ENCODE measurements at places on chromosomes 11 and 22.

- DNase-seq, result no peak
Observed at GRCh38 chr11:36007127-36007655, 63.3 kb downstream of the LDLRAD3 start.

GRCh38 chr22:39601180-39601535 is 30.6 kb downstream of the CACNA1I start:
- no peak for DNase-seq

DNA sequence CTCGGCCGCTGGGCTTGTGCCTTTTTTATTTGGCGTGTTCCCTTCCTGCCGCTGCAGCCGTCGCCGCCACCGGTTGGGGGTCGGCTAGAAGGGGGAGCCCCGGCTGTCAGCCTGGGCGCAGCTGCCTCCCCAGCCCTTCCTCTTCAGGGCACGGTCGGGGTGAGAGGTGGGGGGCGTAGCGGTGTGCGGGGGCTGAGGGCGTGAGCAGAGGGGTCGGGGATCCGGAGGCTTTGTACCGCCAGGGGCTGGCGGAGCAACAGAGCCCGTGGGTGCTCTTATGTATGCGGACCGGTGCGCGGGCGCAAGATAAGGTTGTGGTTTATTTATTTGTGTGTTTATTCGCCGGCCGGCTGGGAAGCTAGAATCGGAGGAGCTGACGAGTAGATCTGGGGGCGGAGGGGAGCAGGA is 477 bp downstream of the ZBTB16 start:
- peak; percentile 25 for DNase-seq

DNA sequence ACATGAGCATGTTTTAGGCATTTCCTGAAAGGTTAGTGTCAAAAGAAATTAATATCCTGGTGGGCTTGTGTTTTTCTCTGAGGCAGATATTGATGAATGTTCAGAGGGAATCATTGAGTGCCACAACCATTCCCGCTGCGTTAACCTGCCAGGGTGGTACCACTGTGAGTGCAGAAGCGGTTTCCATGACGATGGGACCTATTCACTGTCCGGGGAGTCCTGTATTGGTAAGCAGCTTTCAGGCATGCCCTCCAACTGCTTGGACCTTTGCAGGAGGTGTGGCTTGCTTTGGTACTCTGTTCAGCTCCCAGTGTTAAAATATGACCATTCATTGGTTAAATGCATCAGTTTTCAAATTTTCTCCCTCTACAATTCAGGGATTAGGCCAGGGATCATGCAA is 658.6 kb upstream of the ANO5 start:
- DNase-seq, result no peak

- DNase-seq, result no peak
Observed at GRCh38 chr22:23253475-23254055, 73.3 kb downstream of the BCR start.

GRCh38 chr11:33574331-33574730 is 126.3 kb downstream of the C11orf91 start:
- DNase-seq, result no peak

DNA sequence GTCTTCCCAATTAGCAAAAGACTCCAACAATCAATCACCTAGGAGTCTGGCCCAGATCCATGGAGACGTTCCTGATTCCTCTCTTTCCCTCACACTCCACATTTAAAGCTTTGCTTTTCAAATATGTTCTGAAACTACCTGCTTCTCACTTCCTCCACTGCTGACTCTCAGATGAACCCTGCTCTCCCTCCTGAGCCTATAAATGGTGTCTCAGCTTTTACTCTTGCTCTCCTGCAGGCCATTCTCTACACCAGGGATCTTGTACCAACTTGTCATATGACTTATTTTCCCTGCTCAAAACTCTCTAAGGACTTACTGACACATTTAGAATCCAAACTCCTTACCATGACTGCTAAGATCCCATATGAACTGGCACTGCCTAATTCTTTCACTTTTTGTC is 138.4 kb upstream of the DDI1 start:
- DNase-seq, result no peak

- DNase-seq, result no peak
Observed at GRCh38 chr22:19287889-19288288, 3.6 kb downstream of the CLTCL1 start.

DNA sequence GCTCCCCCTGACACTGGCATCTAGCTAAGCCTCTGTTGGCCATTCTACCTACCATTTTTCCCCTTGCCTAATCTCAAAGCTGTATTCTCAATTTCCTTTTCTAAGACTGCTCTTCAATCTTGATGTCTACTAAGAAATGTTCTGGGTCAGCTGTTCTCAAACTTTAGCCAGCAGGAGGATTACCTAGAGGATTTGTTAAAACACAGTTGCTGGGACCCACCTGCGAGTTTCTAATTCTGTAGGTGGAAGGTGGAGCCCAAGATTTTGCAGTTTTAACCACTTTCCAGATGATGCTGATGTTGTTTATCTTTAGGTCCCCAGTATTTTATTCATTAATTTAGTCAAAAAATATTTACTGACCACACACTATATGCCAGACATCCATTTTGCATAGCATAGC is 9.3 kb upstream of the ARHGAP42 start:
- no peak for DNase-seq

- no peak for DNase-seq
Observed at GRCh38 chr11:34680206-34680605, 59.3 kb downstream of the EHF start.

- DNase-seq, result no peak
Observed at GRCh38 chr11:101003468-101003867, 126.1 kb downstream of the PGR start.

DNA sequence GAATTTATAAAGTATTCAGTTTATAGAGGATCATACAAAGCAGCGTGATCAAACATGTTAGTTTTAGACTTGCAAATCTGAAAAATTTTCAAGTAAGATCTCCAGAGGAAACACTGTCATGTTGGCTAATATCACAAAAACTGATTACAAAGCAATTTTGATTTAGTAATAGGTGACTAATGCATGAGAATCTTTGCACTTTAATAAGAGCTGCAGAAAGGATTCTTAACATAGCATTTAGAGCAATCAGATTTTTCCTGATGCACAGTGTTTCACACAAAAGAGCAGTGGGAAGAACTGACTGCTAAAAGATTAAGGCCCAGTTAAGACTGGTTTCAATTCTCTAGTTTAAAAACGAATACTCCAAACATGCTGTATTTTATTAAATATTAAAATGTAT is 321.2 kb downstream of the GUCY1A2 start:
- no peak for DNase-seq

GRCh38 chr11:85787168-85787567 is 23.8 kb downstream of the SYTL2 start:
- DNase-seq, result no peak

DNA sequence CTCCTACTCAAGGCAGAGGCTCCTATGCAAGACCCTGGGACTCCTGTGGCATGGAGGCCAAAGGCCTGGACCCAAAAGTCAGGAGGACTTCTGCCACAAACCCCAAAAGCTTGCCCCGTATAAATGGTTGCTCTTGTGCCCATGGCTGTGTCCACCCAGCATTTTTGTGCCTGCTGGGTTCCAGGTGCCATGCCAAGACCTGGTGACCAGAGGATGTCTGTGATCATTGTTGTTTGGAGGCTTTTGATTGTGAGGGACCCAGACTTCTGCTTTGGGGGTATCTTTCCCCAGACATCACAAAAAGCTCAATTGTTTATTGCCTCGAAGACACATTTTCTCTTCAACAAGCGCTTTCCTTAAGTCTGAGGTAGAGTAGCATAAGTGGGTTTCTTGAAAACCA is 35.1 kb downstream of the C22orf31 start:
- DNase-seq, result no peak

GRCh38 chr11:61055776-61056175 is 46.5 kb upstream of the CD5 start:
- DNase-seq, result no peak

GRCh38 chr11:59550842-59551658 is 39.7 kb downstream of the OR4D9 start:
- DNase-seq, result peak; percentile 89

DNA sequence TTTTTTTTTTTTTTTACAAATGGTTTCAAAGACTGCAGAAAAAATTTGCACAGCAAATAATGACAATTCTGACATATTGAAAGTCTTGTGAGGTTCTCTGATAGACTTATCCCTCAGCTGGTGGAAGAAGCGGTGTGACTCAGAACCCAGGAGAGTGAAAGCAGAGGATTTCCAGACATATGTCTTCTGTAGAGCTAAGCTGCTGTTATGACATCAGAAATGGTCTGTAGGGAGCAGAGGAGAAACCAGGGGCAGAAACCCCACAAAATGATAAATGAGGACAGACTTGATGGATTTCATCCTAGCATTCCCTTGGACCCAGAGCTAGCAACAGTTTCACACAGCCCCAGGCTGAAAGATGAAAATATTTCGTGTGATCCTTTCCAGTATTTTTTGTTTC is 582.6 kb downstream of the METTL15 start:
- DNase-seq, result no peak

- DNase-seq, result no peak
Observed at GRCh38 chr11:100788561-100789295, 101.6 kb downstream of the ARHGAP42 start.

DNA sequence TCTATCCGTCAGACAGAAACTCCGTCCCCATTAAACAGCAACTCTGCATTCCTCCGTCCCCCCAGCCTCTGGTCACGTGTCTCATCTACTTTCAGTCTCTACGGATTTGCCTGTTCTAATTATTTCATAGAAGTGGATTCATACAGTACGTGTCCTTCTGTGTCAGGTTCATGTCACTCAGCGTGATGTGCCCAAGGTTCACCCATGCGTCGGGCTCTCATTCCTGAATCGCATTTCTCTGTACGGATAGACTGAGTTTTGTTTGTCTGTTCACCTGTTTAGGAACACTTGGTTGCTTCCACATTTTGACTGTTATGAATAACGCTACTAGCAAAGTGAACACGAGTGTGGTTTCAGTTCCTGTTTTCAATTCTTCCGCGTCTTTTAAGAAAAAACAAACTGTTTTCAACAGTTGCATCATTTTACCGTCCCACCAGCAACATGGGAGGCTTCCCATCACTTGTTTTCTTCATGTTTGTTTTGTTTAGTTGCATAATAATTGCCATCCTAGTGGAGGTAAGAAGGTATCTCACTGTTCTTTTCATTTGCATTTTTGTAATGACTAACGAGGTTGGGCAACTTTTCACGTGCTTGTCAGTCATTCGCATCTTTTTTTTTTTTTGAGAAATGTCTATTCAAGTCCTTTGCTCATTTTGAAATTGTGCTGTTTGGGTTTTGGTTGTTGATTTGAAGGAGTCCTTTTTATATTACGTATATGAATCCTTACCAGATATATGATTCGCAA is 8.9 kb upstream of the NLRP6 start:
- no peak for DNase-seq

DNA sequence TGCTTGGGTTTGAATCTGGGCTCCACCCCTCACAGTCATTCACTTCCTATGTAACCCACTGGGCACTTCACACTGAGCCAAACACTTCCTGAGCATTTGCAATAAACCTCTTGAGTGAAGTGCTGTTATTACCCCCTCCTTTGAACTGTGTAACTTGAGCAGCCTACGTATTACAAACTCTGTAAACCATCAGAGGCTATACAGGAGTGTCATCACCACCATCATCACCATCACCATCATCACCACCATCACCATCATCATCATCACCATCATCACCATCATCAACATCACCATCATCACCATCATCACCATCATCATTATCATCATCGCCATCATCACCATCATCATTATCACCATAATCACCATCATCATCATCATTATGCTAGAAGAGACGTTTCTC is 18.4 kb downstream of the RTL6 start:
- DNase-seq, result no peak

- no peak for DNase-seq
Observed at GRCh38 chr11:15199693-15200092, 85.0 kb downstream of the INSC start.

DNA sequence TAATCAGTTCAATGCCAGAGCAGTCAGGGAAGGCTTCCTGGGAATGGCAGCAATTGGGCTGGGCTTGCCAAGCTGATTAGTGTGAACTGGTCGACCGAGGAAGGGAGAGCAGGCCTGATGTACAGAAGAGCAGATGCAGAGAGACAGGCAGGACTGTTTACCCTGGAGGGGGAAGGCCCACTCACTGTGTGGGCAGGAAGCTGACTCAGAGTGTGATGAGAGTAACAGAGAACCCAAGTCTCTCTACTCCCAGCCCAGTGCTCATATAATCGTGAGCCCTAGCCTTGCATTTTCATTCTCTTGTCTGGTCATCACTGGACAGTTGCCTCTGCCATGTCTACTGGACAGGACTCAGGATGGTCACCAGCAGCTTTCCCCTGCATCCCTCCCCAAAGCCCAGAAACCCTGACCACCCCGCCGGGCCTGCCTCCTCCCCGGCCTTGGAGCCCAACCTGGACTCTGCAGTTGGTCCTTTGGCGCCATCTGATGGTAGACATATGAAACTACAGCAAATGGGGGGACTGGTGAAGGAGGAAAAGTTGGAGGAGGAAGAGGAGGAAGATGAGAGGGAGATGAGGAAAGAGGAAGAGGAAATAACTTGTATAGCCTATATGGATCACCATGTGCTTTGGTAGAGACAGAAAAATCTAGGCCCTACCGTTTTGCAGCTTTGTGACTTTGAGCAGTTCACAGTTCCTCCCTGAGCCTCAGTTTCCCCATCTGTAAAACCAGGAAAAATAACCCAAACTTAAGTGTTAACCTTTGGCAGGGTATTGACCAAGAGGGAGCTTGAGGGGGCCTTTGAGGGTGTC is 43.4 kb upstream of the PRDM11 start:
- peak; percentile 55 for DNase-seq

GRCh38 chr11:45889966-45890365 is 4.5 kb downstream of the MAPK8IP1 start:
- no peak for DNase-seq

GRCh38 chr11:129959687-129960086 is 42.9 kb downstream of the PRDM10 start:
- no peak for DNase-seq

- no peak for DNase-seq
Observed at GRCh38 chr11:1352696-1353382, 36.9 kb upstream of the BRSK2 start.

GRCh38 chr22:32796865-32797573 is 4.5 kb upstream of the TIMP3 start:
- peak; percentile 39 for DNase-seq

- DNase-seq, result no peak
Observed at GRCh38 chr11:130063451-130063850, 6.2 kb upstream of the APLP2 start.

DNA sequence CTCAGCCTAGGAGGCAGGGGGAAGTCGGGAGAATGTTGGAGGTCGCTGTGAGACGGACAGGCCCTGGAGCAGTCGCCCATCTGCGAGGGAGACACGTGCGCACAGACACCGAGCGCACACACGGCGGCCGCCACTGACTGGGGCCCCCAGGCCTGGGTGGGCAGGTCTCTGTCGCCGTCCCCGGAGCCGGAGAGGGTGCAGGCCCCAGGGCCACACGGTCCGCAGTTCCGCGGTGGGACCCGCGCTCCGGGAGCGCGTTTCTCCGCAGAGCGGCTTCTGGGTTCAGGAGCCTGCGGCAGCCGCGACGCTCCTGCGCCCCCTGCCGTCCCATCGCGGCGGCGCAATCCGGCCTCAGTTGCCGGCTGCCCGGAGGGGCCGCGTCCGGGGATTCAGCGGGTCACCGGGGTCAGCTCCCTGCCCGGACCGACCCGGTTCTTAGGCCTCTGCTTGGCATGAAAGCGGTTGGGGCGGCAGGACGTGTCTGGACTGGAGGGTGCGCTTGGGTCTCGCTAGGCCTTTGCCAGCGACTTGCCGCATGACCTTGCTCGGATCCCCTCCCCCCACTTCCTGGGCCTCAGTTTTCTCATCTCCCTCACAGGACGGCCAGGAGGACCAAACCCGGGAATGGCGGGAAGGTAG is 31.2 kb downstream of the PDE2A start:
- peak; percentile 52 for DNase-seq

- no peak for DNase-seq
Observed at GRCh38 chr11:14554959-14555358, 34.8 kb upstream of the PSMA1 start.

- no peak for DNase-seq
Observed at GRCh38 chr22:46726986-46727317, 11.1 kb downstream of the CERK start.
